ENCODE measurements at places on chromosomes 2 and 18.

GRCh38 chr2:188984065-188984491 is 9.9 kb downstream of the COL3A1 start:
- DNase-seq = no peak

GRCh38 chr2:85584354-85584856 is at the start of gene VAMP5:
Gene VAMP5, plus strand, starts transcription at chr2:85584431. Its CDS starts 60 bp downstream, at chr2:85584491.
- peak; percentile 16 for DNase-seq

- DNase-seq = peak; percentile 100
These were observed 252.3 kb downstream of the CYRIA start for GRCh38 chr2:16413285-16413684.

DNA sequence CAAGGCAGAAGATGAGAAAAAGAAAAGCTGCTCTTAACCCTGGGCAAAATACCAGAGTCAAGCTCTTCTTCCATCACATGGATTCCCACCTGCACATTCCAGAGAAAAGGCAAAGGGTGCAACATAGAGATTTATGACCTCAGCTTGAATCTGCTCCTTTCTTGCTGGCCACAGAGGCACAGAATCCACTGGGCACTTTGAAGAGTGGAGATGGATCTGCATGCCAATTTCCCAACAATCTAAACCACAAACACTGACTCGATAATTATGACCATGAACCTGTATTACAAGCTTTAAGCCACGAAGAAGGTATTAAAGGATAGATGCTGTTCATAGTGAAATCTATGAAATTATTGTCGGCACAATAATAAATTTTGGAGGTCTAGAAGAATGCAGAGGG is 237.3 kb downstream of the PID1 start:
- DNase-seq = no peak

DNA sequence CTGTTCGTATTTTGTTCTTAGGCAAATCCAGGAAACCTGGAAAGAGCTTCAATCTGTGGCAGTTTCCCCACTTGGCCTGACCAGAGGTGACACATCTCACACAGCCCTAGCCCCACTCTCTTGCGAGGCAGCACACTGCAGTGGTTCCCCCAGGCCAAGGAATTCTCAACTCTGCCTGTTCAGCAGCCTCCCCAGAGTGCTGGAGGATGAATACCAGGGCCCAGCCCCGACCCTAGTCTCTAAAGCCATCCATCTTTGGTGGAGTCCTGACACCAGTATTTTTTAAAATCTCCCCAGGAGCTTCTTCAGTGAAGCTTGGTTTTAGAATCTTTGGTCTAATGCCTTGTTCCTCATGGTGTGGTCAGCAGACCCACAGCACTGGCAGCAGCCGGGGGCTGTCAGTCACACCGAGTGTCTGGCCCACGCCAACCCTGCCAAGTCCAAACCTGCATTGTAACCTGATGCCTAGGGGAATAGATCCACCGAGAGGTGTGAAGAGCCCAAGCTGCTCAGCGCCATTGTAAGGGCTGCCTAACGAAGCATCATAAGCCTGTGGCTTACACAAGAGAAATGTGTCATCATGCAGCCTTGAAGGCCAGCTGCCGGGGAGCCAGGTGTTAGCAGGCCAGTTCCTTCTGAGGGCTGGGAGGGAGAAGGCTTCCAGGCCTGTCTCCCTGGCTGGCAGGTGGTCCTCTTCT is 428.7 kb upstream of the ID2 start:
- DNase-seq = no peak

- no peak for DNase-seq
These were observed 61.2 kb upstream of the GLI2 start for GRCh38 chr2:120674246-120675170.

- no peak for DNase-seq
These were observed 234.6 kb downstream of the EIPR1 start for GRCh38 chr2:3142961-3143571.

- no peak for DNase-seq
These were observed 222.6 kb upstream of the ST6GAL2 start for GRCh38 chr2:107108556-107108955.

GRCh38 chr2:160513120-160513519 is 19.5 kb upstream of the RBMS1 start:
- DNase-seq = peak; percentile 48

GRCh38 chr2:171260471-171261424 is 100.1 kb upstream of the TLK1 start:
- DNase-seq = no peak

GRCh38 chr2:191899410-191899809 is 52.5 kb upstream of the CAVIN2 start:
- no peak for DNase-seq

- no peak for DNase-seq
These were observed 269.6 kb downstream of the CDH20 start for GRCh38 chr18:61602836-61603235.

DNA sequence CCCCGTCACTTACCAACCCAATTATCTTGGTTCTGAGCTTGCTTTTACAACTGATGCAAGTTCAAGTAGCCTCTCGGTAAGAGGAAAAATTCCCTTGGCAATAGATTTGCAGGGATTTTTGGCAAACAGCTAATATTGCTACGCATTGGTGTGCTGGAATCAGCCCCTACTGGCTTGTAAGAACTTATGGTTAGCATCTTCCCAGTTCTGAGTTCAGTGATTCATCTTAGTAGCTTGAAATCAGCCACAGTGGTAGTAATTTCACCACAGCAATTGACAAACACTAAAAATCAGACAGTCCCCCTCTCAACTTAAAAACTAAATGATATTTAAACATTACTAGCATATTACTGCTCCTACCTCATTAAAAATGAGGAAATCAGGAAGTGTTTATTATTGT is 5.9 kb upstream of the RAX start:
- DNase-seq = no peak

- no peak for DNase-seq
These were observed 7.6 kb upstream of the COQ10B start for GRCh38 chr2:197445746-197446145.

- DNase-seq = no peak
These were observed 170.1 kb downstream of the UBR3 start for GRCh38 chr2:169997140-169997887.

- DNase-seq = peak; percentile 59
These were observed 74.2 kb downstream of the GLI2 start for GRCh38 chr2:120809609-120810440.

- no peak for DNase-seq
These were observed 208.5 kb downstream of the TFCP2L1 start for GRCh38 chr2:121076498-121076820.

GRCh38 chr2:146209842-146210275 is 1635.0 kb upstream of the ACVR2A start:
- DNase-seq = no peak

GRCh38 chr2:159351977-159352376 is 65.5 kb upstream of the WDSUB1 start:
- no peak for DNase-seq
